ENCODE measurements at places on chromosomes 7 and 10. TPM values are rescaled to one million over a fixed set of nuclear protein-coding genes. Genes with fewer than 3 reads are reported as not detected.

GRCh38 chr7:54060643-54061042 is 481.5 kb upstream of the VSTM2A start:
- no peak for DNase-seq

GRCh38 chr7:94897541-94897940 is 9.9 kb upstream of the PPP1R9A start:
- no peak for DNase-seq

UPK3BL2 gene
- 0.21 TPM for total RNA-seq

- peak; percentile 91 for DNase-seq
Measured at GRCh38 chr7:37201003-37201875, 247.4 kb downstream of the ELMO1 start.

GRCh38 chr10:97333601-97334369 is 744 bp downstream of the FRAT2 start:
- DNase-seq = peak; percentile 61

DNA sequence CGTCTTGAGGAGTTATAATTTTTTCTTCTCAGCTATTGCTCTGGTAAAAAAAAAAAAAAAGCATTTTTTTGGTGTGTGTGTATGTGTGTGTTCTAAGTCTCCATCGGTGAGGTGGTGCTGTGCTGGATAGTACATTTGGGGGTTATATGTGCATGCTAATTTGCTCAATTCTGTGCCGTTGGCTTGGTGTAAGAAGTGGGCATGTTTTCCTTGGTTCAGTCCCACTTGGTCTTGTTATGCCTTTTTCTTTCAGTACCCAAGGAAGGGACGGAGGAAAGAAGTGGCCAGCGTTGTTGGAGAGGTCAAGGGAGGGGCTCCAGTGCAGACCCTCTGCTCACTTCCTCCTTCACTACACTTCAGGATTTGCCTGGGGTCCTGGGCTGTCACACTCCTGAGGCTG is 20.4 kb downstream of the LRMDA start:
- DNase-seq = no peak

ZNF503 gene
- total RNA-seq = 8.3 TPM

MTPN gene
- 170 TPM for total RNA-seq

- DNase-seq = peak; percentile 94
Measured at GRCh38 chr7:151782598-151783448, 94.1 kb downstream of the PRKAG2 start.

- DNase-seq = no peak
Measured at GRCh38 chr10:31507427-31507826, 188.4 kb downstream of the ZEB1 start.

GRCh38 chr10:24651923-24652322 is 71.8 kb downstream of the ARHGAP21 start:
- DNase-seq = no peak

HOXA9 gene
- total RNA-seq = not detected
